Ovary (tissue), 10 donors: ENCODE measurements at places on chromosomes 12 and 14. TPM values are rescaled to one million over a fixed set of nuclear protein-coding genes. Genes with fewer than 3 reads are reported as not detected.

Gene SLCO1B3
- polyA plus RNA-seq, result not detected

- DNase-seq, result no peak
Observed at GRCh38 chr14:49058511-49058910, 527.7 kb downstream of the RPS29 start.

GRCh38 chr14:54574528-54574927 is 7.6 kb downstream of the SAMD4A start:
- DNase-seq, result no peak

GRCh38 chr14:22607291-22607690 is 9.2 kb downstream of the ABHD4 start:
- no peak for DNase-seq

DNA sequence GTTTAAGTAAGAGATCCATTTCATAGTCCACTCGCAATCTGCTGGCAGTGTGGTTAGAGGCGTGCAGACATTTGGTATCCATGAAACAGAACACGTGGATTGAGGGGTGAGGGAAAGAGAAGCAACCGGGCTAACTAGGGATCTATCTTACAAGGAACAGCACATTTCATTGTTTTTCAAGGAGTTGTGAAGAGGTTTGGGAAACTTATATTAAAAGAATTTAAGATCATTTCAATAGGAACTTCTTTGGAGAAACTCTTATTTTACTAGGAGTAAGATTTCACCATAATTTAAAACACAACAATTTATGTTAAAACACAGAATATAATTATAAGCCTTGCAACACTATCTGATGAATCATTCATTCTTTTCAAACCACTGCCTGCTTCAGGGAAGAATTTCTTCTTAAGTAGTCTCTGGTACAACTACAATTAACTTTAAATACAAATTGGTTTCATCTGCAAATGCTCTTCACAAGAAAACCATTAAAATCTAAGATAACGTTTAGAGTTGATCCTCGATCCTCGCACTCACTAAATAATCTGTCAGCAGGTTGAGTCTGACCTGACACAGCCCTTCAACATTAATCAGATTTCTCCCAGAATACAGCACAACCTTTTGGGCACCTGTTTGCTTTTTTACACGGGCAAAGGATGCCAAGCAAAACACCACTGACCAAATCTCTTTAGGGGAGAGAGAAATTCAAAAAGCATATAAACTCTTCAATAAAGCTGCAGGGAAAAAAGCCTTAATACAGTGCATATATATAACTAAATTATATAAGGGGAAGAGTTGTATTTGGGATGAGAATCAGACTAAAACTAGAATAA is 27.3 kb downstream of the PPTC7 start:
- DNase-seq, result no peak

DNA sequence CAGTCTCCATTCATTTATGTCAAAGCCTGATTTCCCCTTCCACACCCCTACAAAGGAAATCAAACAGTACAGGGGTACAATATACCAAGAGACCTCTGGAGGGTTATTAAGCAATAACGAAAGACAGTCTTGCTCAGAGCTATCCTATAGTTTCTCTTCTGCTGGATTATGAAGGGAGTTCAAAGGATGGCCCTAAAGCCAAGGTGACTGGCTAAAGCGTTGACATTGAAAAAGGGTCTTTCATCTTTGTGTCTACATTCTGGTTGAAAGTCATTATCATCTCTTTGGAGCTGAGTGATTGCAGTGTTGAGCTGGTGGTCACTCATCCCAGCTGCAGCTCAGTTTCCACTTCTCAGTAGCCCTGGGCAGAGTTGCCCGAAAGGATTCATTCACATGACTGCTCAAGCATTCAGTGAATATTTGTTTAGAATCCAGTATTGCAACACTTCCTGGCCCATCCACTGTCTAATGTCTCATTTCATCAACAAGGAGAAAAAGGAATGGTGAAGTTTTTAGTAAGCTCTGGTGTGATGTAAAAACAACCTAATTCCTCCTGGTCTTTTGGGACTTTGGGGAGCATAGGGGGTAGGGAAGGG is 19.2 kb upstream of the TBX5 start:
- DNase-seq, result no peak

Gene SMIM41
- 3.4 TPM for polyA plus RNA-seq

- DNase-seq, result no peak
Observed at GRCh38 chr14:51733147-51733546, 81.4 kb downstream of the FRMD6 start.

GRCh38 chr14:32724867-32725471 is 213.7 kb upstream of the NPAS3 start:
- no peak for DNase-seq

GRCh38 chr14:70394674-70395306 is 22.1 kb downstream of the SYNJ2BP start:
- no peak for DNase-seq

- no peak for DNase-seq
Observed at GRCh38 chr12:2393996-2394395, 341.2 kb downstream of the CACNA1C start.
